ENCODE measurements at places on chromosomes 2 and 18. TPM values are rescaled to one million over a fixed set of nuclear protein-coding genes. Genes with fewer than 3 reads are reported as not detected.
A peak's percentile ranks its signal among the peaks of the same experiment; 100 is the strongest.

DNA sequence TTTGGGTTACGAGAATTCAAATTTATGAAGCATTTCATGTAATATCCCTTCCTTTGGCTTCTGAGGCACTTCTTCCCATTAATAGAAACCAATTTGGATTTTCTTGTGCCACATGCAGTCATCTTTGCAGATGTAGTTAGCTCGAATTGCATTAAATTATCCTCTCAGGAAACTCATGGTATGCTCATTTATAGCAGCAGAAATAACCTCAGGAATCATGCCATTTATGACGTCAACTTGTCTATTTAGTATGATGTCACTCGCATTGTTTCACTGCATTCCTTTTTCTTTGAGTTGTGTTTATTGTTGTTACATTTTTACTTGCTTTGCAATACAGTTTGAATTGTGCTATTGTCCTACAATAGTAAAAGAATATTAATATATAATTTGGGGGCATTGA lies 163.8 kb downstream of the RBM43 start:
- H3K27me3 ChIP-seq = no peaks in the 10 kb centered on the region
- H3K4me1 ChIP-seq = no peaks in the 10 kb centered on the region
- DNase-seq = no peak
- H3K27ac ChIP-seq = no peak overlapping the region
- no peaks in the 10 kb centered on the region for H3K36me3 ChIP-seq

GRCh38 chr18:55289775-55290174 lies 298.2 kb downstream of the TCF4 start:
- H3K27me3 ChIP-seq = no peaks in the 10 kb centered on the region
- no peak overlapping the region for H3K4me3 ChIP-seq
- no peaks in the 10 kb centered on the region for H3K36me3 ChIP-seq
- no peaks in the 10 kb centered on the region for H3K4me1 ChIP-seq

DNA sequence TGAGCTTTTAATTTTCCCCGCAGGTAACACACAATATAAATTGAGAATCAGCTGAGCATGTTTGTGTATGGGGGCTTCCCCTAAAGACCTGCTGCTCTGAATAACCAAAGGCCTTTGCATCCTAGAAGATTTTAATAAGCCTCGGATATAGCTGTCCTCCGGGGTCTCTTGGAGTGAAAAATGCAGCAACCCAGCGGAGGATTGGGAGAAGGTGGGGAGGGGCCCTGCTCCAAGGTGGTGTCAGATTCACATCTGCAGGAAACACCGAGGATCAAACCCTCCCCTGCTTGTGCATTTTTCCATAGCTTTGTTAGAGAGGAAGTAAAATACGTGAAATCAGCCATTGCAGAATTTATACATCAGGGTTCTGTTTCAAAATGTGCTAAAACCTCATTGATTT lies 63.0 kb upstream of the OTOF start:
- H3K27ac ChIP-seq = no peak overlapping the region
- no peaks in the 10 kb centered on the region for H3K27me3 ChIP-seq
- H3K36me3 ChIP-seq = no peaks in the 10 kb centered on the region
- no peak overlapping the region for H3K4me3 ChIP-seq
- no peaks in the 10 kb centered on the region for H3K4me1 ChIP-seq
- no peak for DNase-seq

DNA sequence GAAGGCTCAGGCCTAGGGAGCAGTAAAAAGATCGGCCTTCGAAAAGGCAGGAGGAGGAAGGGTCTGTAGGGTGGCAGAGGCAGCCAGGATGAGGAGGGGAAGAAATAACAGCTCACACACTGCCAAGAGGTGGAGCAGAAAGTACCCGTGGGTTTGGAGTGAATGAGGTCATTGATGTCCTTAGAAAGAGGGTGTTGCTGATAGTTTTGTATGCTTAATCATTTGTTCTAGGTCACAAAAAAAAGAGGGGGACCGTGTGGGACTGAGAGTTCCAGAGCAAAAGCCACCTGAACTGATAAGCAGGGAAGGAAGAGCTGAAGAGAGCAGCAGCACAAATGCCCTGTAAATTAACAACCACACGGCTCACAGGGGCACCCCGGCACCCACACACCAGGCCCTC lies 140.4 kb downstream of the FAM161A start:
- no peak overlapping the region for H3K4me3 ChIP-seq
- H3K27me3 ChIP-seq = no peaks in the 10 kb centered on the region
- DNase-seq = no peak
- no peak overlapping the region for H3K27ac ChIP-seq

GRCh38 chr2:130338793-130339345 lies 3.8 kb upstream of the IMP4 start:
- no peak overlapping the region for H3K4me3 ChIP-seq
- H3K4me1 ChIP-seq = peaks cover 18% of the 10 kb centered on the region
- peaks cover 24% of the 10 kb centered on the region for H3K36me3 ChIP-seq
- no peak for DNase-seq

DNA sequence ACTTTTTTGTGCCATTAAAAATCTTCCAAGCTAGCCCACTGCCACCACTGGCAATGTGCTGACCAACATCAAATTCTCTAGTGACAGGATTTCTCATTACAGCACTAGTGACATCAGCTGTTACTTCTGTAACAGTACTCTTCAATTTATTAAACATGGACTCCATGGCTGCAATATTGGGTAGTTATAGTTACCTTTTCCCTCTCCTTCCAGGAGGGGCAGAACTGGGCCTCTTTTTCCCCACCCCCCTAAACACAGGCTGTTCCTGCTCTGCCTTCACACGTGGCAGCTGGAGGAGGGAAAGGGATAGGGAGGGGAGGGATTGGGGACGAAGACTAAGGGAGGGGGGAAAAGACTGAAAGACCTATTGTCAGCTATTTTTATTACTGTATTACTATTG lies 38.1 kb downstream of the TRAK2 start:
- no peak overlapping the region for H3K4me3 ChIP-seq
- DNase-seq = no peak
- no peaks in the 10 kb centered on the region for H3K36me3 ChIP-seq
- H3K27ac ChIP-seq = no peak overlapping the region
- H3K4me1 ChIP-seq = peaks cover 41% of the 10 kb centered on the region

The CCDC150 gene
- total RNA-seq = 0.87 TPM

The SPATA3 gene
- not detected for total RNA-seq

The LHCGR gene
- total RNA-seq = not detected

The PIEZO2 gene
- total RNA-seq = not detected

GRCh38 chr2:176638167-176639015 lies 369.1 kb downstream of the MTX2 start:
- H3K27me3 ChIP-seq = peaks cover 20% of the 10 kb centered on the region
- peak overlapping the region; percentile 41 for H3K4me3 ChIP-seq
- no peaks in the 10 kb centered on the region for H3K36me3 ChIP-seq

GRCh38 chr18:79393635-79394533 lies 1.8 kb upstream of the NFATC1 start:
- peak overlapping the region; percentile 41 for H3K27ac ChIP-seq
- peaks cover 37% of the 10 kb centered on the region for H3K4me1 ChIP-seq
- H3K27me3 ChIP-seq = no peaks in the 10 kb centered on the region
- H3K36me3 ChIP-seq = no peaks in the 10 kb centered on the region
- peak; percentile 51 for DNase-seq

DNA sequence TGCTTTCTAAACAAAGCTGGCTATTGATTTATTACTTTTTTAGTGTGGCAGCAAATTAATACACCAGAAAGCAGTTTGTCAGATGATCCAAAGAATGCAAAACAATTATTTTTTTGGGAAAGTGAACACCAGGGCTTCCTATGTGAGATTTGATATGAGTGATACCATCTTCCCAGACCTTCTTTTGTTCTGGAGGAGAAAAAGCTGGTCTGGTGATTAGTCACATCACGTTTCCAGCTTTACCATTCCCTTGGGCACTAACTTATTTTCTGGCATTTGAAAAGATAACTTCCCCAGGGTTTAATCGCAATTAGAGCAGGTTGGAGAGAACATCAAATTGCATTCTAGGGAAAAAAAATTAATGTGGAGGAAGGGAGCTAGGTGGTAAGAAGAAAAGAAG lies 182.9 kb upstream of the TANK start:
- no peak for DNase-seq
- H3K27me3 ChIP-seq = no peaks in the 10 kb centered on the region
- no peak overlapping the region for H3K4me3 ChIP-seq
- H3K36me3 ChIP-seq = no peaks in the 10 kb centered on the region

GRCh38 chr2:105377871-105378270 lies 21.0 kb downstream of the FHL2 start:
- no peaks in the 10 kb centered on the region for H3K27me3 ChIP-seq
- H3K36me3 ChIP-seq = no peaks in the 10 kb centered on the region
- no peak for DNase-seq

The FAM228A gene
- 0.36 TPM for total RNA-seq

- H3K27me3 ChIP-seq = no peaks in the 10 kb centered on the region
- H3K4me3 ChIP-seq = no peak overlapping the region
- H3K36me3 ChIP-seq = no peaks in the 10 kb centered on the region
- DNase-seq = no peak
- H3K4me1 ChIP-seq = peaks cover 13% of the 10 kb centered on the region
- H3K27ac ChIP-seq = no peak overlapping the region
These were observed 86.8 kb downstream of the METTL8 start for GRCh38 chr2:171346723-171347557.

The ZNF512 gene
- 51.9 TPM for total RNA-seq

- no peak for DNase-seq
- no peak overlapping the region for H3K27ac ChIP-seq
- no peaks in the 10 kb centered on the region for H3K27me3 ChIP-seq
- no peak overlapping the region for H3K4me3 ChIP-seq
- H3K4me1 ChIP-seq = peaks cover 24% of the 10 kb centered on the region
These were observed 6.3 kb downstream of the RNU4ATAC start for GRCh38 chr2:121536850-121537557.

The SETBP1 gene
- 0.03 TPM for total RNA-seq

- no peak for DNase-seq
- H3K4me3 ChIP-seq = no peak overlapping the region
- H3K4me1 ChIP-seq = no peaks in the 10 kb centered on the region
- H3K27ac ChIP-seq = no peak overlapping the region
- no peaks in the 10 kb centered on the region for H3K27me3 ChIP-seq
These were observed 49.1 kb upstream of the ID2 start for GRCh38 chr2:8632755-8633154.

Data from CD4-positive, alpha-beta memory T cell (primary cell).